ENCODE measurements at places on chromosomes 1 and 21. TPM values are rescaled to one million over a fixed set of nuclear protein-coding genes. Genes with fewer than 3 reads are reported as not detected.

ADGRB2 gene
- 2.5 TPM for total RNA-seq

DNA sequence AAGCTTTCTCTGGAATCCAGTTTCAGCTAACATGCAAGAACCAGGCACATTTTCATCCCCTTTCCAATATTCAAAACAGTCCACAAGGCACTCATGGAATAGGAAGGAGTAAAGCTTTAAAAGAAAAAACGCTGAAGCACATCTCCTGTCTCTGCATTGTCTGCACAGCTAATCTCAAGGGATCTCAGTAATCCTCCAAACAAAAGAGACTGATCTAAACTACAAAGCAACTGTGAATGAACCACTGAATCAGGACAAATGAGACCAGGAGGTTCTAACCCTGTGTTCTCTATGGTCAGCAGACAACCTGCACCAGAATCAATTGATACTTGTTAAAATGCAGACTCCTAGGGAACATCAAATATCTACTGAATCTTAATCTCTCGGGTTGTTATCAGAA is 399.0 kb downstream of the HHAT start:
- DNase-seq: no peak

DCST1 gene
- total RNA-seq: not detected

DNA sequence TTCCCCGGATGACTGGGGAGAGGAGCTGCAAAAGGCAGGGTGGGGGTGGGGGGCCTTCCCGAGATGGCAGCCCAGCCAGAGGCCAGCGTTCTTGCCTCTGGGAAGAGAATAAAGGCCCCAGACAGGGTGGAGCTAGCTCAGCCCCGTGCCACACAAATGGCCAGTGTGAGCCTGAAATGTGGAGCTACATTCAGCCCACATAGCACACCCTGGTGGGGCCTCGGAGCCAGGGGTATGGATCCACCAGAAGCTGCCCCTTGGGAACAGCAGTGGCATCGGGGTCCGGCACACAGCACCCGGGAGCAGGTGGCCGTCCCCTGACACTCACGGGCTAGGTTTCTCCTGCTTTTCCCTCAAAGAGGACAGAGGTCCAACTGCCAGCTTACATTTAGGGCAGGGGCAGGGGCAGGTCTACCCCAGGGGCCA is 93.9 kb downstream of the PDE9A start:
- no peak for DNase-seq

SPRR2E gene
- total RNA-seq: 3.5 TPM

ADGRL4 gene
- not detected for total RNA-seq

DNA sequence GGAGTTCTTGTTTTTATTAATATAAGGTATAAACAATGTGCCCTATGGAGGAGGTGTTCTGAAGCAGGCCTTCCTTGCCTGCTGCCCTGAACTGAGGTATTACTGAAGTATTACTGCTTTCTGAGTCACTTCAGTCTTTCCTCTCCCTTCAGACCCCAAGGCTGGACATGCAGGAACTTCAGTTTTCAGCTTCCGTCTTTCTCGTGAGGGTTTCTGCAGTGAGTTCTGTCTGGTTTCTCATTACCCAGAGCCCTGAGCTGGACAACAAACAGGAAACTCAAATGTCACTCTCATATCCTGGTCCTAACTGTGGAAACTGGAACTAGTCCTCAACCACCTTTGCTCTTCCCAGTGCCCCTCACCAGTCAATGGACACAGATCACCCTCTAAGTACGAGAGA is 46.8 kb downstream of the ELAVL4 start:
- no peak for DNase-seq

KRTAP12-2 gene
- not detected for total RNA-seq

DNA sequence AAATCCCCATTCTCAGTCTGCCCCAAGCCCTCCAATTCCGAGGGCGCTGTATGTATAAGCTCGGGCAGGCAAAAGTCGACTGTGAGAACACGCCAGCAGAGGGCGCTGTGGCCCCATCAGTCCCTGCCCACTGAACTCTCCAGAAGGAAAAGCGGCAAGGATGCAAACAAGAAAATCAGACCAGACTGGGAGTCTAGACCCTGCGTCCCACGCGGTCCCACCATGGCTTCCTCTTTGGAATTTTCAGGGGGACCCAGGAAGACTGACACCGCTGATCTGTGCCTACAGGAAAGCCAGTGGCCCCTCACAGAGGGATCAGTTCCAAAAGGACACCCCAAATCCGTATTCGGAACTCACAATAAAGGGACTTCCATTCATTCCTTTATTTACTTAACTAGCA is 19.5 kb downstream of the TEX35 start:
- DNase-seq: peak; percentile 28

DNA sequence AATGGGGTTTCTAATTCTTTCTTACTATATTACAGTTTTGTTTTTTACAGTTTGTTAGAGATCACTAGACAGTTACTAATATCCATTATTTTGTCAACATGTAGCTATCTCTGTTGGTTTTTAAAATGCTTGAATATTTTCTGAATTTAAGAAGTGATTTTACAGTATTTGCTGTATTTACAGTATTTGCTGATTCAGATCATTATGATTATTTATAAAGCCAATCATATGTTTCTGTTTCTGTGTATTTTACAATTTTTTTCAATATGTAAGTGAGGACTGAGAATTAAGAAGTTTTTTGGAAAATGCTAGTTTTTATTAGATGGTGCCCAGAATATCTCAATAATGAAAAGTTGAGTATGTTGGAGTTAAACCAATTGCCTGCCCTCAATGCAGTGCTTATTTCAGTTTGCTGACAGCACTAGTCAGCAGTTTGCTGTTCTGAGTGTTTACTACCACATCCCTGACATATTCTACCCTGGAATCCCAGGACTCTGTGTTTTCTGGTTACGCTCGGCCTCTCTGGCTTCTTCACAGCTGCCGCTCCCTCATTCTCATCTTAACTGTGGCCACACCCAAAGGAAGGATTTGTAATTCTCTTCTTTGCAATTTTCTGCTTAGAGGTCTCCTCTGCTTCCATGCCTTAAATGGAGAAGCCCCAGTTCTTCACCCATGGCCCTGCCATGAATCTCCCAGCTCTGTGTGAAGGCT is 68.0 kb upstream of the BACH1 start:
- DNase-seq: peak; percentile 59

- DNase-seq: no peak
Observed at GRCh38 chr1:1084372-1085170, 10.5 kb upstream of the RNF223 start.

GRCh38 chr21:26495283-26495849 is 77.7 kb downstream of the CYYR1 start:
- no peak for DNase-seq

FLVCR1 gene
- 11.0 TPM for total RNA-seq

- DNase-seq: no peak
Observed at GRCh38 chr1:46569884-46570725, 18.7 kb upstream of the KNCN start.

DNA sequence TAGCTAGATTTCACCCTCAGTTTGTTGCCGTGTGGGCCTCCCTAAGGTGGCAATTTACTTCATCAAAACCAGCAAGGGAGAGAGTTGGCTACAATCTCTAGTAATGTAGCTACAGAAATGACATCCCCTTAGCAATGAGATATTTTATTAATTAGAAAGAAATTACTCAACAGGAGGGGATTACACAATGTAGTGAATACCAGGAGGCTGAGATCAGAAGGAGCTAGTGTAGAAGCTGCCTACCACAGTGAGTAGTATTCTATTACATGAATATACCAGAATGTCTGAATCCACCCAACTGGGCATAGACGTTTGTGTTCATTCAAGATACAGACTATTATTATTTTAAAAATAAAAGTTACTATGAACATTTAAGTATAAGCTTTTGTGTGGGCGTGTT is 868.2 kb upstream of the CXADR start:
- peak; percentile 30 for DNase-seq

TMEM52 gene
- 1.8 TPM for total RNA-seq

DNA sequence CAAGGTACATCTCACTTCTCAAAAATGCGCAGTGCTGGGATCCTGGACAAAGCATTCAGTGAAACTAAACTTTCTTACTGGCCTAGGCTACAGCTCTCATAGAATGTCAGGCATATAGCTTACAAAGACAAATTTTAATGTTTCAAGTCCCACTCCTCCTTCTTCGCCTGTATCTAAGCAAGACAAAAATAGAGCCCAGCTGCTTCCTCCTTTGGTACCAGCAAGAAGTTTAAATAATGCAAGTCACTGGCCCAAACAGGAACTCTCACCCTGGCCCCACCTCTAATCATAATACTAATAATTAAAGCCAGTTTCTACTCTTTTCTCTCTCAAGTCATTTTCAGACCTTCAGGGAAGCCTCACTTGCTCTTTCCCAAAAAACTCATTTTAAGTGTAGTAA is 1267.9 kb downstream of the MRPL39 start:
- no peak for DNase-seq

ITPKB gene
- 11.7 TPM for total RNA-seq

LGR6 gene
- 0.78 TPM for total RNA-seq

GRCh38 chr1:57951390-57951789 is 527.5 kb upstream of the DAB1 start:
- DNase-seq: no peak

DNA sequence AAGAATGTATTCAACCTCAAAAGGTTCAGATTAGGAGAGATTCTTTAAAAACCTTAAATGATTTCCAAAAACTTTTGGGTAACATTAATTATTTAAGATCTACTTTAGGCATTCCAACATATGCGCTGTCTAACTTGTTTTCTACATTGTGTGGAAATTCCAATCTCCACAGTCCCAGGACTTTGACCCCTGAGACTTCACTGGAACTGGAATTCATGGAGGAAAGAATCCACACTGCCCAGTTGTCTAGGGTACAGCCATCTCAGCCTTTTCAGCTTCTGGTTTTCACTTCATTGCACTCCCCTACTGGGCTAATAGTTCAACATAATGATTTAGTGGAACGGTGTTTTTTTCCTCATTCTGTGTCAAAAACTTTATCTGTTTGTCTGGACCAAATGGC is 161.5 kb downstream of the IER5 start:
- DNase-seq: no peak

DNA sequence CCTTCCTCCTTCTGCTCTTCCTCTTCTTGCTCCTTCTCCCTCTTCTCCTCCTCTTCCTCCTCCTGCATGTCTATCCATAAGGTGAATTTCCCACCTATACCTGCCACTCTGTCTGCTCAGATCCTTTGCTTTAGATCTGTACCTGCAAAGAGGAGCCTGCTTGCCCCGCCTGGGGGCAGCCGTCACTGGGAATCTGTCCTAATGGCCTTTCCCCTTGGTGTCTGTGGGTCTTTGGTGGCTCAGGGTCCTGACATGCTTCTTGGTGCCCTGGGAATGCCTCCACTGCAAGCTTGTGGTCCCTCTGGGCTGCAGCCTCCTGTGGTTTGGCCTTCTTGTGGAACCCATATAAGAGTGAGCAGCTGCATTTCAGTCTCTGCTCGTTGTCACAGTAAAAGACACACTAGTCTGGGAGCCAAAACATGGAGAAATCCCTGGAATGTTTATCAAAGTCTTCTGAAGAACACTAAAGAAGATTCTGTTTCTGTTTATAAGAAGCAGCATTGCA is 79.5 kb upstream of the CSF3R start:
- no peak for DNase-seq

LCE1B gene
- total RNA-seq: 0.42 TPM

DNA sequence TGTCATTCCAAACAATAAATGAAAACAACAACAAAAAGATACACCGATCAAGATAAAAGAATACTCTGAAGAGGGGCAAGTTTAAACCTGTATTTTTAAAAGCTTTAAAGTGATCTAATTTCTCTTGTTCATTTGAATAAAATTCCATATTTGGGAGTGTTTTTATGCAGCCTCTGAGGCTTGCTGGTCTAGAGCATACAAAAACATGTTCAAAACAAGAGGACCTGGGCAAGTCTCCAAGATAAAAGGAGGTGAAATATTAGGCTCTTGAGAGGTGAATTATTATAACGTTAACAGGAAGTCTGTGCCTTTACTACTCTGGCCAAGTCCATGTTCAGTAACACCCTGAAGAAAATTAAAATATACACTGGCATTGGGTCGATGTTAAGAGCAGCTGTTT is 20.1 kb downstream of the URB1 start:
- peak; percentile 75 for DNase-seq

- DNase-seq: no peak
Observed at GRCh38 chr1:13888351-13888986, 188.5 kb downstream of the PRDM2 start.

- DNase-seq: no peak
Observed at GRCh38 chr1:225842788-225843425, 33.0 kb downstream of the EPHX1 start.

GIPC2 gene
- total RNA-seq: 0.71 TPM

DNA sequence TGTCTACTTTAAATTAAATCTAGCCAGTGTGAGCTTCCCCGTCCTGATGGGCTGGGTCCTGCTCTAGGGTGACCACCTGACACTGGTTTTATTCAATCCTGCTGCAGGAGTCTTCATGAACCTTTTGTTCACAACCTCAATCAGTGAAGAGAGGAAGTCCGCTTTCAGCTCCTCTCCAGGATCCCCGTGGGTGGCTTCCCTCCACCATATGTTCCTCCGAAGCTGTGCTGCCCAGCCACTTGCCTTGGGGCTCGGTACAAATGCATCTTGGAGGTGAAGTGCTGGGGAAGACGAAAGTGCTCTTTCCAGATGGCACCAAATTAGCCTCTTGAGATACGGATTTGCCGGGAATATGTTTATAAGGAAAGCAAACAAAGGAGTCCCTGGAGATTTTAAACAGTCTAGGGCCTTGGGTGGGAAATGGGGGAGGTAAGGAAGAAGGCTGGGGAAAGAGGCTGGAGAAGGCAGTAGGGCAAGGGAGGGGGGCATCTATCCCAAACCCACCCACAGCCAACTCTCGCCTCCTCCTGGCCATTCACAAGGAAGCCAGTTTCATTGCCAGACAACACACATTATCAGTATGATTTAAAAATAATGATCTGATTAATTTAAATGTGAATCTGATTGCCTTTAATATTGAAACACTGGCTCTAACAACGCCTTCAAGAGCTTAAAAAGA is 430.8 kb downstream of the DISC1 start:
- DNase-seq: no peak

CFHR2 gene
- not detected for total RNA-seq

- peak; percentile 47 for DNase-seq
Observed at GRCh38 chr21:21612466-21612865, 614.3 kb downstream of the NCAM2 start.

SSX2IP gene
- 19.5 TPM for total RNA-seq

RSPO1 gene
- total RNA-seq: not detected

DNA sequence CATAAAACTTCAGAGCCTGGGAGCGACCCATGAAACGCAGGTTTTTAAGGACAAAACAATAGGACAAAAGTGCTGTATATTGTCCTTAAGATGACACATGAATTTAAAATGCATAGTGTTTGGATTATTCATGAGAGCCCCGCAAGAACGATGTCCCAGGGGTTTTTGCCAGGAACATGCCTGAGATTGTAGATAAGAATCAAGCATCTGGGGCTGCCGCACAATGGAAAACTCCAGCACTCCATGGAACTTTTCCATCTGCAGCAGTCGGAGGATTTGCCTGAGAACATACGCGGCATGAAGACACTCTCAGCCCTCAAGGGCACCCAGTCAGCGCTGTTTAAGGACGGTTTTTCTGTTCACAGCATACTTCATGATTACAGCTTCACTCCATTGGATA is 5.3 kb upstream of the ERG start:
- DNase-seq: peak; percentile 81
